Activated naive CD8-positive, alpha-beta T cell treated with anti-CD3 and anti-CD28 coated beads, Interleukin-2, amount 10 ng/mL, durations not matched to agents 7 days and 5 days (primary cell): ENCODE measurements at places on chromosomes 11 and 22. TPM values are rescaled to one million over a fixed set of nuclear protein-coding genes. Genes with fewer than 3 reads are reported as not detected.

- no peak for DNase-seq
Measured at GRCh38 chr22:17159504-17159951, 451 bp upstream of the HDHD5 start.

GRCh38 chr11:111540937-111541253 lies 375 bp downstream of the LAYN start:
- no peak for DNase-seq

GRCh38 chr22:35894937-35895708 lies 133.5 kb downstream of the RBFOX2 start:
- DNase-seq = no peak

DNA sequence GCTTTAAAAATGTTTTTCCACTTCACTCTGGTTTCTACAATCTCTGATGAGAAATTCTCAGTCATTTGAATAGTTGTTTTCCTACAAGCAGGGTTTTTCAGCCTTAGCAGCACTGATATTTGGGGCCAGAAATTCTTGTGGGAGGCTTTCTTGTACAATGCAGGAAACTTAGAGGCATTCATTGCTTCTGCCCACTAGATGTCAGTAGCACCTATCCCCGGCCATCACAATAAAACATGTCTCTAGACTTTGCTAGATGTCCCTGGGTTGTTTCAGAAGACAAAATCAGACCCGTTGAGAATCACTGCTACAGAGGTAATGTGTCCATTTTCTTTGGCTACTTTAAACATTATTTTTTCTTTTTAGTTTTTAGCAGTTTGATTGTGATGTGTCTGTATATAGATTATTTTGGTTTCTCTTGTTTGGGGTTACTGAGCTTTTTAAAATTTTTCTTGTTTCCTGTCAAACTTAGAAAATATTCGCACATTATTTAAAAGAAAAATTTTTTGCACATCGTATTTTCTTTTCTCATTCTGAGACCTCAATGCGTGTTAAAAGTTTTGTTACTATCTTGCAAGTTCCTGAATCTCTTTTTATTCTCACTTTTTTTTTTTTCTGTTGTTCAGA lies 60.8 kb upstream of the CCDC179 start:
- DNase-seq = no peak

- no peak for DNase-seq
Measured at GRCh38 chr11:129968591-129969419, 33.8 kb downstream of the PRDM10 start.

DNA sequence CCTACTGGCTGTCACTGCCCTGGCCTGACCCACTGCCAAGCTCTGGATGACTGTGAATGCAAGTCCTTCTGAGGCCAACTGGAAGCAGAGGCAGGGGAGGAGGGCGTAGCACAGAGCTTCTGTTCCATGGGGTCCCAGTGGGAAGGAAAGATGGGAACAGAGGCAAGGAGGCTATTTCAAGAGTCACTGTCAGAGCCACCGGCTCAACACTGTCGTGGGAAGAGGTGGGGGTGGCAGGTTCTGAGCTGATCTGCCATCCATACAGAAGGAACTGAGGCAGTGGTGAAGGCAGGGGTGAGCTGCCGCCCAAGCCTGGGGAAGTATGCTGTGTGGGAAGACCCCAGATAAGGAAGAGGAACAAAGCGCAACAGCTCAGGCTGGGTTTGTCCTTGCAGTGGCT lies 54.7 kb downstream of the SGSM3 start:
- peak; percentile 17 for DNase-seq

DNA sequence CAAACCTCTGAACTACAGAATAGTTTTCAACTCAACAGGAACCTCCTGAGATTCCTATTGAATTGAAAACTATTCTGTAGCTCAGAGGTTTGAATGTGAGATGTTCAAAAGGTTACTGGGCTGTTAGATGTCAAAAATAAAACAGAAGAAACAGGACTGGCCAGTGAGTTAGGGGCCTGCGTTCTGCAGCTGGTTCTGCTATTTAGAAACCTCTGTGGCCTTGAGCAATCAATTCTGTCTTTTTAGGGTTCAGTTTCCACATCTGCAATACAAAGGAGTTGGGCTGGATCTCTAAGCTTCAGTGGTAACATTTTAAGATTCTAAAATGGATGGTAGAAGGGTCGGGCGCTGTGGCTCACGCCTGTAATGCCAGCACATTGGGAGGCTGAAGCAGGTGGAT lies 55.8 kb downstream of the CLMP start:
- DNase-seq = no peak

DNA sequence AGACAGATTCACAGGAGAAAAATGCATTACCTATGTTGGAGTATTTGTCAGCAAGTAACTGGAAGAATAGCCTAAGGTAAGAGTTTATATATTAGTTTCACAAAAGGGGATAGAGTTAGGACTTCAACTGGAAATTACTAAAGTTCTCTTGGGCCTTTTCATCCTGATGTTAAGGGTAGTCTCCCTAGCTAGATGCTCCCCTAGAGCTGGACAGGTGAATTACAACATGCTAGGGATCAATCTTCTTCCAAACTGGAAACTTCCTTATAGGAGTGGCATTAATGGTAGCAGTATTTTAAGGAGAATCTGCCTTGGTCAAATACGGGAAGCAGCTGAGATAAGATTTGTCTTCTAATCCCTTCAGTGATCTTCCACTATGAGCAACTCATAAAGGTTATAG lies 632.8 kb upstream of the RAG2 start:
- DNase-seq = no peak

DNA sequence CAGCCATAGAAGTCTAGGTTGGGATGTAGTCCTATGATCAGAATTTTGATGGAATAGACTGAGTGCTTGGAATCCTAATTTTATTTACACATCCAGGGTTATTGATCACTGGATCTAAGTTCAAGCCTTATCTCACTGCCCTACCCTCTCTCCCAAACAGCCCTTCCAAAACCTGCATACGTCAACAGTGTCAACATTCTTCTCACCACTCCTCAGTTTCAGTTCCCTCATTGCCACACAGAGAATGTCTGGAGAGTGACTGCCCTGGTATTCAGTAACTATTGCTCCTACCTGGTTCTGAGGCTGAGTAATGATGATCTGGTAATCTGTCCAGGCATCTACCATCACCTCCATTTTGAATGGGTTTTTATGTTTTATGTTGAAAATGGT lies 60.0 kb downstream of the GLYATL1 start:
- no peak for DNase-seq

DNA sequence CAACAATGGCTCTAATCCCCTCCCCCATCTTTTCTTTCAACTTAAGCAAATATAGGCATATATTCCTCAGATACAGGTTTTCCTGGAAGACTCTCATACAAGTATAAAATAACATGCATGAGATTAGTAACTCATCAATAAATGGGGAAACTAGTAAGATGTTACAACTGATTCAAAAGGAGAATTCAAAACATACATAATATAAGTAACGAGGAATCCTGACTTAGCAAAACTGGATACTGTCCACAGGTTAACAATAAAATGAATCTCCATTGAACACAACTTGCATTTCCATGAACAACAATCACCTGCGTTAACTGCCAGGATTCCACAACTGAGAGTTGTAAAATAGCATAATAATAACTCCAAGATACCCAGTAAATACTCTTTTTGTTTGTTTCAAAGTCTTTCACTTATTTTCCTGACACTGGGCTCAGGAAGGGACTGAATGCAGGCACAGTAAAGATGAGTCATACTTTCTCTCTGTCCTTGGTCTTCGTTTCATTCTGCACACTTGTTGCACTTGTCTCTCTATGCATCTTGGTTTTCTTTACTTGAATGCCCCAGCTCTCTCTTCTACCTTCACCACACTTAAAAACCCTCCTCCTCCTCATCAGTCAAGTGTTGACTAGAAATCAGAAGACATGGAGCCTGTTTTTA lies 8.1 kb downstream of the APIP start:
- no peak for DNase-seq

GRCh38 chr11:102427068-102427467 lies 25.5 kb downstream of the TMEM123 start:
- DNase-seq = no peak

DNA sequence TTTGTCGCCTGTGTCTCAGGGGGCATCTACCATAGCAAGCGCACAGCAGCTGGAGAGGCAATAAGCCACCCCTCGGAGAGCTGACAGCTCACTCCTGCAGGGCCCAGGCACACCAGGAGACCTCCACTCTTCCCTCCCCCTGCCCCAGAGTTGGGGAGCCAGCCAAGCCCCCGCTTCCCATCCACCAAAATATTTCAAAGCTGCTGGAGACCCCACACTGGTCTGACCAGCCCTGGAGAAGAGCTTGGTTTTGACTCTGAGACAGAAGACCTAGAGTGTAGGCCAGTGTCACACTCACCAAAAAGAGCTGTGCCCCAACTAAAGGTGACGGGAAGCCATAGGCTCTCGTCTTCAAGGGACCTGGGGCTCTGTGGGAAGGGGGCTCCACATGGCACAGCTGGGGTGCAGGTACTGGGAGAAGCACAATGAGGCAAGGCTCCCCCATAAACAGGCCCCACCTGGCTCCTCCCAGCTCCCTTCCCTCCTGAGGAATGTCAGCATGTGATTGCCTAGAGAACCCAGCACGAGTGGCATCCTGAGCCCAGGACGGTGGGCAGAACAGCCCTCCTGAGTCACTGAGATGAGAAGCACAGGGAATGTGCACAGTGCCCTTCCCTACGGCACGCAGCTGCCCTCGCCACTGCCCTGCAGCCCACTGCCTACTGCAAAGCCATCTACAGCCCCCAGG lies 5.8 kb upstream of the GNAZ start:
- DNase-seq = peak; percentile 9

DNA sequence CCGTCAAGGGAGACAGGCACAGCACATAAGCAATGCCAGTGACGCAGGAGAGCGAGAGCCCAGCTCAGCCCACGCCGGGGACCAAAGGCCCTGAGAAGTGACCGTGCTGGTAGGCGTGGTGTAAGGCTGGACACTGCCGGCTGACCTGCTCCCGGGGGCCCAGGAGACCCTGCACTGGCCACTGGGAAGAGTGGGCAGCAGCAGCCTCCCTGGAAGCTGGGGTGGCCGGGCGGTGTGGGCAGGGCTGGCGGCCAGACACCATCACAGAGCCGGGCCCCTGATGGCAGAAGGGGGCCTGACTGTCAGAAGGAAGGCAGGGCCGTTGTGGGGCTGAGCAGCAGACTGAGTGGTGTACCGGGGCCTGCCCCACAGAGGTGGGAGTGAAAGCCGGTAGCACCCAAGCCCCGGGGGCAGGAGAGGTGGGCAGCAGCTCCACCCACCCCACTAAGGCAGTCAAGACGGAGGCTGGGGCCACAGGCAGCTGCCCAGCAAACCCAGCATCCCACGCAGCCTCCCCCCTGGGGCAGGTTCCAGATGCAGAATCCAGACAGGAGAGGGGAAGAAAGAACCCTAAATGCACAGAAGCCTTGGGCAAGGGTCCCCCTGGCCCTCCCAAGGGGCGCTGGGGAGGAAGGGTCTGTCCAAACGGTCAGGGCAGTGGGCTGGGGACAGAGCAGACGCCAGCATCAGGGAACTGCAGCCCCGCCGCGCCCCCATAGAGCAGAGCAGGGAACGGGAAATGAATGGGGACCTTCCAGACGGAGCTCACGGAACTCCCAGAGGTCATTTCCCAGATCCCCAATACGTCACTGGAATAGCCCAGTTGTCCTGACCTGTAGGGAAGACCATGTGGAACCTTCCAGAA lies 205.2 kb downstream of the BRD1 start:
- no peak for DNase-seq

- DNase-seq = no peak
Measured at GRCh38 chr11:123181075-123181474, 14.0 kb downstream of the CLMP start.

GRCh38 chr11:59943997-59944714 lies 5.9 kb downstream of the OOSP1 start:
- DNase-seq = no peak

DNA sequence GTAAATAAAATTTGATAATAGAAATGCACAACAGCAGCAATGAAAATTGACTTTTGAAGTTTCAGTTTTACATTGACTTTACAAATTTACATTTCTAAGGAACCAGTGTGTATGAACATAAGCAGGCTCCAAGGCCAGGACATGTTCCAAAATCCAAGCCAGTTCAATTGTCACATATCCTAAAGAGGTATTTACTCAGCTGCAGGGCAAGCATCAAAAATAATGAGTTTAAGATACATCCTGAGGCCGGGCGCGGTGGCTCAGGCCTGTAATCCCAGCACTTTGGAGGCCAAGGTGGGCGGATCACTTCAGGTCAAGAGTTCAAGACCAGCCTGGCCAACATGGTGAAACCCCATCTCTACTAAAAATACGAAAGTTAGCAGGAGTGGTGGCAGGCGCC lies 39.0 kb upstream of the AKIP1 start:
- DNase-seq = no peak

DNA sequence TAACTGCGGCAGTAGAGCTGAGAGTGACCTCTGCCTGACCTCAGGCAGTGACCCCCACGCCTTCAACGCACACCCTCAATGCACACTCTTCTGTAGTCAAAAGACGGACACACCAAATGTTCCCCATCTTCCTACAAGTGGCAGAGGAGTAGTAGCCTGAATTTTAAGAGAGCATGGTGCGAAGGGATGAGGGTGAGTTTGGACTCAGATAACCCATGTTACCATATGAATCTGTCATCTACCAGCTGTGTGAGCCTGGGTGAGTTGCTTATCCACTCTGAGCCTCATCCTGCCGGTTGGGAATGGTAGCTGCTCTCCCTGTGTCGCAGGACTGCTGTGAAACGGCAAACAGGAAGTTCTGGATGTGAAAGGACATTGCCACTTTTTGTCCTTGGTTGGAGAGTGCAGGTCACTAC lies 20.6 kb upstream of the ROBO3 start:
- DNase-seq = no peak

GRCh38 chr11:44811841-44812448 lies 85.2 kb downstream of the TSPAN18 start:
- DNase-seq = no peak

GRCh38 chr22:35995772-35996171 lies 32.9 kb downstream of the RBFOX2 start:
- no peak for DNase-seq

GRCh38 chr22:37284805-37285355 lies 2.6 kb downstream of the CYTH4 start:
- peak; percentile 54 for DNase-seq

DNA sequence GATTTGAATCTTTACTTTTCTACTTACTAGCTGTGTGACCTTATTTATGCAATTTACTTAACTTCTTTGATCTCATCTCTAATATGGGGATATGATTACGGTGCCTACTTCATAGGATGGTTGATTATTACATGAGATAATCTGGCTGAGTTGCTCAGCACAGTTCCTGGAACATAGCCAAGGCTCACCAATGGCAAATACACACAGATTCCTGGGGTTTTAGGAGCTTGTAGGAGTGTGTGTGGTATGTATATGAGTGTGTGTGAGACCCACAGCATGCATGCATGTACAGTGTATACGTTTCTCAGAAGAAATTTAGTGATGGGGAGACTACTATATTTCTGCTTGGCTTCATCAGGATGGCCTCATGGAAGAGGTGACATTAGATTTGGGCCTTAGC lies 256.9 kb downstream of the KIRREL3 start:
- DNase-seq = no peak

GRCh38 chr11:119371778-119372182 lies 9.7 kb downstream of the USP2 start:
- no peak for DNase-seq

The RASGRP2 gene
- 162 TPM for total RNA-seq

The TXN2 gene
- 64.6 TPM for total RNA-seq

The UVRAG gene
- 22.6 TPM for total RNA-seq

The ARCN1 gene
- 107 TPM for total RNA-seq

The POU2F3 gene
- not detected for total RNA-seq

The ALG9 gene
- 28.8 TPM for total RNA-seq

The CASP1 gene
- 98.6 TPM for total RNA-seq

The TENM4 gene
- not detected for total RNA-seq

The CFAP300 gene
- total RNA-seq = not detected

The POU2AF1 gene
- 2.1 TPM for total RNA-seq
